ENCODE measurements at places on chromosomes 16 and 17.
A peak's percentile ranks its signal among the peaks of the same experiment; 100 is the strongest.

GRCh38 chr17:74979408-74980146 lies 7.0 kb upstream of the HID1 start:
- DNase-seq: no peak

GRCh38 chr16:20673882-20674683 lies 23.4 kb downstream of the ACSM1 start:
- no peak for DNase-seq

DNA sequence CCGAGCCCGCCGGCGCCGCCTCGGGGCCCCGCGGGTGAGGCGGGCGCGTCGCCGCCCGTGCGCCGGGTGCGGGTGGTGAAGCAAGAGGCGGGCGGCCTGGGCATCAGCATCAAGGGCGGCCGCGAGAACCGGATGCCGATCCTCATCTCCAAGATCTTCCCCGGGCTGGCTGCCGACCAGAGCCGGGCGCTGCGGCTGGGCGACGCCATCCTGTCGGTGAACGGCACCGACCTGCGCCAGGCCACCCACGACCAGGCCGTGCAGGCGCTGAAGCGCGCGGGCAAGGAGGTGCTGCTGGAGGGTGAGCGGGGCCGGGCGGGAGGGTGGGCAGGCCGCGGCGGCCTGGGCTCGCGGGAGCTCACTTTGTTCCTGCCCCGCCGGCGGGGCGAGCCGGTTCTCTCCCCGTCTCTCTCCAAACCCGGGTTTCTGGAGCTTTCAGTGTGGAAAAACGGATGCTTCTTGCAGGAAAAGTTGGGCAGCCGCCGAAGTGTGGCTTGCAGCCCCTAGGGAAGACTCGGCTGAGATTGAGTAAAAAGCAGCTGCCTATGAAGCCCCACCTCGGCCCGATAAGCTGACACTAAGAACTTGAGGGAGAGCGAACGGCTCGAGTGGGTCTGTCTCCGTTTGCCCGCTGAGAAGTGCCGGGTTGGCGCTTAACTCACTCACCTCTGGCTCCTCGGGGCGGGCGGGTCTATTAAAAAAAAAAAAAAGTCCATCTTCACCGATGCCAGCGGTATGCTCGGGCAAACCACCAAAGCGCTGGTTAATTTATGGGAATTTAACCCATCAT lies 677 bp downstream of the SNTB2 start:
- no peak for DNase-seq

DNA sequence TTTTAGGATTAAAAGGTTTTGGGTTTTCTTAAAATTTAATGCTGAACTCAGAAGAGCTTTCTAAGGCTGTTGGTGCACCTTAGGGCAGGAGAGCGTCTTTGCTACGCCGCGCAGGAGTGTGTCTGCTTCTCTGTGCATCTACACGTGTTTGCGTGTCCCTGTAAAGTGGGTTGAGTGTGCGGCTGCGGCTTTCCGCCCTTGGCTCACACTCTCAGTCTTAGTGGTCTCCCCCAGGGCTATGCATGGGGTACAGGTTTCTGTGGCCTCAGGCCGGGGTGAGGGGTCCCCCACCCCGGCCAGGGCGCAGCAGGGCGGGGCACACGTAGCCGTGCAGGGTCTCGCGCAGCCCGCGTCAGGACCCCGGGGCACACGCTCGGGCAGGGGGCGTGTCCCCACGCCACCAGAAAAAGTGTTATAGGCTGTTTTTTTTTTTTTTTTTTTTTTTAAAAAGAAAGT lies 727 bp upstream of the TENT4B start:
- no peak for DNase-seq

GRCh38 chr17:82121660-82122629 lies 23.9 kb upstream of the FASN start:
- DNase-seq: no peak

GRCh38 chr16:10619271-10619849 lies 39.0 kb upstream of the EMP2 start:
- no peak for DNase-seq

GRCh38 chr16:49716339-49716934 lies 139.5 kb downstream of the ZNF423 start:
- no peak for DNase-seq

DNA sequence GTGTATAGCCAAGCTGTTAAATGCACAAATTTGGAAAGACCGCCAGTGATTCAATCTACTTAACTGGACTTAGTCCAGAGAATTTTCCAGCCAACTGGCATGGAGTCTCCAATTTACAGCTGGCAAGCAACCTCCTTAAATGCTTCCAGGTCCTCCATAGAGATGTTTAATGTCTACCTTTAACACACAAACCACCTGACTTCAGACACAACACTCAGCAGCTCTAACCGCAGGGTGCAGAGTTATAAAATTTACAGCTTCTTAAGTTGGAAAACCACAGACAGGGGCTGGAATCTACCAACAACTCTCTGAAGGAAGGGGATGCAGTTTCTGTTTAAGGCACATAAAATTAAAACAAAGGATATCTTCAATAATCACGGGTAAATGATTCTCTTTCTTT lies 106.9 kb downstream of the SYCE1L start:
- DNase-seq: no peak

GRCh38 chr17:16880843-16881230 lies 91.1 kb downstream of the TNFRSF13B start:
- DNase-seq: no peak

GRCh38 chr16:7317982-7318381 lies 14.7 kb upstream of the RBFOX1 start:
- DNase-seq: no peak

GRCh38 chr16:11049396-11050059 lies 105.2 kb downstream of the CLEC16A start:
- no peak for DNase-seq

- DNase-seq: peak; percentile 83
Observed at GRCh38 chr16:53055541-53056391, 975 bp downstream of the CHD9 start.

- no peak for DNase-seq
Observed at GRCh38 chr17:70947636-70948565, 778.6 kb downstream of the KCNJ2 start.

- no peak for DNase-seq
Observed at GRCh38 chr17:14289162-14289561, 11.7 kb upstream of the HS3ST3B1 start.

GRCh38 chr16:60712144-60712543 lies 1324.1 kb downstream of the CDH8 start:
- DNase-seq: no peak

- no peak for DNase-seq
Observed at GRCh38 chr17:40794466-40794865, 5.3 kb downstream of the KRT28 start.

DNA sequence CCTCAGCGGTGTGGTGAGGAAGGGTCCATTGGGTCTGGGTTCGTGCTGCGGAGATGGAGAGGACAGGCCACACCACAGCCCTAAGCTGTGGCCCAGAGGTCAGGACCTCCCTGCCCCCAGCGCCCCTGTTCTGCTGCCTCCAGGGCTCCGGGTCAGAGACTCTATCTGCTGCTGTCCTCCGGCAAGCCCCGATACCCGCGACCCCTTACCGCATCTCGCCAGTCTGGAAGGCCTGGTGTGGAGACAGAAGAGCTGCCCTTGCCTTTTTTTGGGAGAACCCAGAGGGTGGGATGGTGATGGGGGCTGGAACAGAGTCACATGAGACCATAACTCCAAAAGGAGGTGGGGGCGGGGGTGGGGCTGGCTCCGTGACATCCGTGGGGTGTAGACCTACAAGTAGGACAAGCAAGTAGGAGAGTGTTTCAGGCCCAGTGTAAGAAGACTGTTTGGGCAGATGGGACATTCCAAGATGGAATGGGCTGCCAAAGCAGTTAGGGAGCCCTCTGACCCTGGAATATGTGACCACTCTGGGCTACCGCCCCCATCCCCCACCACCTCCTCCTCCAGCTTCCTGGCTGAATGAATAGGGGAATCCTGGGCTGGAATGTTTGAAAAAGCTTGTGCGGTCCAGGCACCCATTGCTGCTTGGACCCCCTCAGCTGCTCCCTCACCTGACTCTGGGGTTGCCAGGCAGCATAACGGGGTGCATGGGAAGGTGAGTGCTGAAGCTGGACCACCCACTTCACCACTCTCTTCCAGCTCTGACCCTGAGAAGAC lies 1.4 kb downstream of the XYLT2 start:
- no peak for DNase-seq

GRCh38 chr17:49741692-49742076 lies 22.2 kb downstream of the FAM117A start:
- no peak for DNase-seq

GRCh38 chr16:89384282-89384681 lies 106.1 kb downstream of the ANKRD11 start:
- no peak for DNase-seq

DNA sequence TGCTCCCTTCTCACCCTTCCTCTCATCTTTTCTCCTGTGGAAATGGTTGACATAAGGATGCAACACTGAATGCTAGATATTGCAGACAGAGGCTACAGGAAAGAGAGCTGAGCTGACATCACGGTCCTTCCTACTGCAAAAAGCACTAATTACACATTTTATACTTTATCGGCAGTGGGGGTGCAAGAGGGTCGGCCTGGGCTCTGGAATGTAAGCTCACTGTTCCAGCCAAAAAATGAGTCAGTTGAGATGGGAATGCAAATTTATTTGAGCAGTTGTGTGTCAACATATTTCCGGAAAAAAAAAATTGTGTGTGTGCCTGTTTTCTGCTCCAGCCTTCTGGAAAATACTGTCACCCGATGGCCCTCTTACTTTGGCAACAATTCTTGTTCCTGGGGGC lies 14.1 kb upstream of the MRTFB start:
- DNase-seq: no peak

- no peak for DNase-seq
Observed at GRCh38 chr16:90000733-90001427, 18.4 kb downstream of the DBNDD1 start.

DNA sequence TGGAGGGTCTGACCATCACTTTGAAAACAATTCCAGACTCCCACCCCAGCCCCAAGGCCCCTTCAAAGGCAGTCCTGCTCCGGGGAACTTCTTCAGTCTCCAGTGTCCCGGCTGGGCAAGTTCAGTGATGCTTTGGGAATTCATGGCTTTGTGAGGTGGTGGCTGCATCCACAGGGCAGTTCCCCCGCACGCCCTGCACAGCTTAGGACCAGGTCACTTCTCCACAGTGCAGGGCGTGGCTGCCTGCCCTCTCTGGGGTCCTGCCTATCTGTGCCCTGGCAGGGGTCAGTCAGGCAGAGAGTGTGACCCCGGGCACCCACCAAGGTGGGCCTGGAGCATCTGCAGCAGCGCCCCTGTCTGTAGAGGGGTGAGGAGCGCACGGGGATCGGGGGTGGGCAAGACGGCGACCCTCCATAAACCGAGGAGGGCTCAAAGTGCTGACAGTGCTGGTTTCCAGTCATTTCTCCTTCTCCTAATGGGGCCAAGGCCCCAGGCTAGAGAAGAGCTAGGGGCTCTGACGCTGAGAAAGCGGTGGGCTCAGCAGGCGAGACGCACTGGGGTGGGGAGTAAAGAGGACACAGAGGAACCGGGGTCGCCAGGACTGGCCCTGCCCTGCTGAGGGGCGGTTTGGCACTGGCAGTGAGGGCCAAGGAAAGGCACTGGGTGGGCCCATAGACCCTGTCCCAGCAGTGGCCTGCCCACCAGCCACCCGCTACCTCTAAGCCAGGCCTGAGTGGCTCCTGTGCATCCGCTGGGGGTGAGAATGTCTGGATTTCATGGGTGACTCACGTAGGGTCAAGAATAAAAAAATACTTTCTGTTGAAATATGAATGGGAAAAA lies 4.2 kb upstream of the ARHGAP27 start:
- no peak for DNase-seq

DNA sequence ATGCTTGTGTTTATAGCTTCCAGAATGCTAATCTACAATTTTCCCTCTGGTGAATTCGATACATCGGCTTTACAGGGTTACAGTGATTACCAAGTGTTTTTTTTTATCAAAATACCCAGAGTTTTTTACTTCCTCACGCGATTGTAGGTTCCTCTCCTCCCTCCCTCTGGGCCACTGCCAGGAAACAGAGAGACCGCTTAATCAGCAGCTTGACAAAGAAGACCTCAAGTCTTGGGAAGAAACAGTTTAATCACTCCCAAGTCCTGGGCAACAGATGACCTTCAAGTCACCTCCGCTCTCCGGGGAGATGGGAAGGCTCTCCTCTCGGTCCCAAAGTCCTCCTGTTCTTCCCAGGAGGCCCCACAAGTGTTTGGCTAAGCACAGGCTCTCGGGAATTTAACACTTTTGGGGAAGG lies 23.5 kb downstream of the SMTNL2 start:
- DNase-seq: peak; percentile 68

DNA sequence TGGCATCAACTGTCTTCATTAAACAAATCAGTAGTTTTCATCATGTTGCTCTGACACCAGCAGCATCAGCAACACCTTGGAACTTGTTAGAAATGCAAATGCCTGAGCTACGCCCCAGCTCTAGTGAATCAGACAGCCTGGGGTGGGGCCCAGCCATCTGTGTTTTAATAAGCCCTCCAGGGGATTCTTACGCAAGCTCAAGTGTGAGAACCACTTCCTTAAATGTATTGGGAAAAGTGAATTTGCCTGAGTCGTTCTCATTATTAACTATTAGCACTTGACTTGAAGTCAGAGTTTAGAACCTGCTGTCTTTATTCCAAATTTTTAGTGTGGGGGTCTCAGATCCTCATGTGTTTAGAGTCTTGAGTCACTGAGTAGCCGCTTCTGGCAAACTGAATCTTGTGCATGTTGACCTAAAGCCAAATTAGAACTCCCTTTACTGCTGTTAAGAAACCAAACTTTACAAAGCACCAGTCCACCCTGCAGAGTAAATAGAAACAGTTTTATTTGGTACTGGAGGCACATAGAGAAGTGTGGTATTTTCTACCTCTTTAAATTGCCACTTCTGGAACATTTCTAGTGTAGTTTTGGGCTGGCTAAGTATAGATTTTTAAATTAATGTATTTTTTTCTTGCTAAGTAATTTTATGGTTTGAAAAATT lies 137.4 kb upstream of the COX10 start:
- no peak for DNase-seq

GRCh38 chr17:37447641-37448040 lies 41.0 kb downstream of the TADA2A start:
- no peak for DNase-seq

DNA sequence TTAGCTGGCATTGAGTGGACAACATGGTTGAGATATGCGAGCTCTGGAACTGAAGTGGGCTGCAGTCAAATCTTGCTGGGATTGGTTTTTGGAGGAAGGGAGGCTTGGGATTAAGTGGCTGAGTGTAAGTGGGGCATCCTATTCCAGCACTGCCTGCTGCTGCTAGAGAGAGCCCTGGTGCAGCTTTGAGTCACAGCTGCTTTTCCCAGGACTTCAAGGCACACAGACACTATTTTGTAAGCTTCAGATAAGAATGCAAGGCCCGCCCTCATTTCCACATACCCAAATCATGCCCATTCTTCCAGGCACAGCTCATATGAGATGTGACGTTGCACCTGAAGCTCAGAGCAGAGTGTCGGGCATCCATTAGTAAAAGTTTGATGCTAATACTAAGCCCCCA lies 10.2 kb upstream of the MAF start:
- no peak for DNase-seq

- no peak for DNase-seq
Observed at GRCh38 chr16:68356249-68356918, 45.6 kb downstream of the PRMT7 start.

- no peak for DNase-seq
Observed at GRCh38 chr17:61627125-61627524, 36.1 kb upstream of the NACA2 start.
